ENCODE measurements at places on chromosomes 13 and 19. TPM values are rescaled to one million over a fixed set of nuclear protein-coding genes. Genes with fewer than 3 reads are reported as not detected.

Gene SPC24
- 16.3 TPM for total RNA-seq

Gene CYP2A6
- total RNA-seq = 0.27 TPM

Gene KLF1
- total RNA-seq = not detected

Gene CGB2
- 0.71 TPM for total RNA-seq

DNA sequence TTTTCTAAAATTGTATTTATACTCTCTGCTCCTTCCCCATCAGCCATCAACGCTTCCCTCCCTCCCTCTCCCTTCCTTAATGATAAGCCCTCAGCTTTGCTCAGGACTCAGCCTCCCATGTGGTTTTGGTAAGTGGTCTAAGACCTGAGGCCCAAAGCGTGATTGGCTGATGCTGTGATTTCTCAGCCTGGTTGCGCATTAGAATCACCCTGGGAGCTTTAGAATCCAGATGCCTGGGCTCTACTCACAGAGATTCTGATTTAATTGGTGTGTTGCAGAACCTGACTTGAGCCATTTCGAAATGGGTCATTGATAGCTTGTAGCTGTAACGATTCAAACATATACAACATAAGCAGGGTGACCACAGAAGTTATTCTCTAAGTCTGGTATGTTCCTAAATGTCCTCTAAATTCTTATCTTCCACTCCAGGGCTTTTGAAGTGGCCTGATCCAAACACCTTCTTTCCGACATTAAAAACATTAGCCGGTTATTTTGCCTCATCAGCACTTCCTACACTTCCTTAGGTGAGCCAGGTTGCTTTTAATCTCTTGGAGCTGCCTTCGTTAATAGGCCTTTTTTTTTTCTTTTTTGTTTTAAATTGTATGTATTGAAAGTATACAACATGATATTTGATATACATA, 60.6 kb downstream of the LRCH1 start:
- DNase-seq = no peak

DNA sequence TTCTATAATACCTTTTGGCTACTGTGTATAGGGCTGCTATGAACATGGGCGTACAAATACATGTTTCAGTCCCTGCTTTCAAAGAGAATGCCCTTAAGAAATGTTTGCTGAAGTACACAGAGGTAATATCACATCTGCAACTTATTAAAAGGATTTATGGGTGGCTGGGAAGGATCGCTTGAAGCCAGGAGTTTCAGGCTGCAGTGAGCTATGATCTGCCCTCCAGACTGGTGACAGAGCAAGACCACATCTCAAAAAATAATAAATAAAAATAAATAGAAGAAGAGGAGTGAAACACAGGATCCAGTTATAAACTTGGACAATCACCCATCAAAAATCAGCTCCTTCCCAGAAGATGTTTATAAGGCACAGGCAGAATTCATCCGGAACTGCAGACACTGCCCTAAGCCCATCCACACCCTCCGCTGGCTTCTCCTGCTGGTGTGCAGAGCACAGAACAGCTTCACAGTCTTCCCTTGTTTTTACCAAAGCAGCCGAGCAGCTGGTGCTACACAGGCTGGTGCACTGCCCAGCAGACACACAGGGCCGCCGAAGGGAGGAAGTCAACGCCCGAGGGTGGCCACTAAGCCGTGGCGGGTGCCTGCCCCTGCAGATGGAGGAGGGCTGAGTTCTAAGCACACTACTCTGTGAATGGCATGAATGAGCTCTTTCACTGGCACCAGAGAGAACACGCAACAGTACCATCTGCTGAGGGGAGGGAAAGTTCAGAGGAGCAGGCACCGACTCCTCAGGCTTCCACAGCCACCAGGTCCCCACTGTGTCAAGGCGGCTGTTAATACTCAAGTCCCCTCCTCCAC, 44.0 kb downstream of the BRD4 start:
- no peak for DNase-seq

- DNase-seq = no peak
Measured at GRCh38 chr19:30222992-30223865, 149.0 kb upstream of the ZNF536 start.

- DNase-seq = no peak
Measured at GRCh38 chr19:14402332-14403144, 16.6 kb downstream of the DDX39A start.

GRCh38 chr19:22735911-22736645, 47.9 kb downstream of the ZNF99 start:
- DNase-seq = no peak

GRCh38 chr13:20457670-20458069, 68.0 kb downstream of the CRYL1 start:
- DNase-seq = no peak

DNA sequence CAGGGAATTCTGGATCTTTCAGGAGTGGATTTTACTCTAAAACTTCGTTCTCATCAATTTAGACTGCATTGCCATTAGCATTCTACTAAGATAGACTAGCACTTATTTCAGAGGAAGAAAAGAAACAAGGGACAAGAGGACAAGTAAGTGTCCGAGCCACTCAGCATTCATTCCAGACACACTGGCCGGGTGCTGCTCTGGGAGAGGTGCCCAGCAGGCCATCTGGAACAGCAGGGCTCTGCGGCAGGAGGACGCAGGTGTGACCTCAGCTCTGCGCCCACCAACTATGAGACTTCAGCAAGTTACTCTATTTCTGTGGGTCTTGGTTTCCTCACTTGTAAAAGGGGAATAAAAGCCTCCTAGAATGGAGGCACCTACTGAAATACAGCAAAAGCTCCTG, 4.2 kb downstream of the EPS15L1 start:
- DNase-seq = no peak

DNA sequence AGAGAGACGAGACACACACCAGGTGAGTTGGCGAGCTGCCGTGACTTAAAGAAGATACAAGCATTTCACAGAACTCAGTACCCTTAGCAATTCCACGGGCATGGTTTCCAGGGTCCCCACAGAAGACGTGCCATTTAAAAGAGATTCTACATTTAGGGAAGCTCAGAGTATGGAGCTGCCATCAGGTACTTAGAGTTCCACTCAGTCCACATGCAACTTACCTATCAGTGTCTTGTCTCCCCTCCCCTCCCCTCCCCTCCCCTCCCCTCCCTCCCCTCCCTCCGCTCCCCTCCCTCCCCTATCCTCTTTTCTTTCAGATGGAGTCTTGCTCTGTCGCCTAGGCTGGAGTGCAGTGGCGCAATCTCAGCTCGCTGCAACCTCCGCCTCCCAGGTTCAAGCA, 12.2 kb downstream of the ZNF30 start:
- no peak for DNase-seq

GRCh38 chr13:54513254-54513653, 1484.6 kb downstream of the OLFM4 start:
- DNase-seq = no peak

DNA sequence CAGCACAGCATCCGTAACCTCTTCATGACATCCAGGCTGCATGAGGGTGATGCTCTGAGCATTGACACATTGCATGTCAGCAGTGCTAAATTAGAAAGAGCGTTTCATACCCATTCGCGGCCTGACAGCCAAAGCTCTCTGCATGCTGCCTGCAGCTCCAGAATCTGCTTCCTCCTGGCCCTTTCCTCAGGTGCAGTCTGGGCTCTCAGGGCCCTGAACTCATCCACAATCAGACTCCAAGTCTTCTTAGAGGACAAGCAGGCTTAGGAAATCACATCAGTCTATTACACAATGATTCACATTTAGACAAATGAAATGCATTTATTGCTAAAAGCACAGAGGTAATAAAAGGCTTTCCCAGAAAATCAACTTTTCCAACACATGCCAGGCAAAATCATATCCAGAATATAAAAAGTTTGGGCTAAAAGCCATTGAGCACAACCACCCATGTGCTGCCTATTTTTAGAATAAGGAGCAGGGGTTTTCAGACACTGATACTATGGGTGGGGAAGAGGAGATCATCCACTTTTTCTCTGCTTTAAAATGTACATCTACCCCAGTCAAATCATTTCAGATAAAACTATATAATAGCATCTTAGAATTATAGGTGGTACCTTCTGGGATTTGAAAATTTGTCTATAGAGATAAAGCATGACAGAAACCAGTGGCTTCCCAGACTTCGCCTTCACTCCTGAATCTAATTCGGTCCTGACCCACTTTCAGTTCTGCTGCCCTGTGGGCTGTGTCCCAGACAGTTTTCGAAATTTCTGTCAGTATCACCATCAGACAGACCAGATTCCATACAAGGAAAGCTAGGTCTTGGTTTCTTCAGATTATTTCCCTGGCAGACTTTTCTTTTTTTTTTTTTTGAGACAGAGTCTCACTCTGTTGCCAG, 109.3 kb downstream of the COL4A2 start:
- DNase-seq = no peak

GRCh38 chr19:10141973-10142372, 22.3 kb upstream of the EIF3G start:
- DNase-seq = no peak

GRCh38 chr19:6378486-6378885, 2.8 kb upstream of the PSPN start:
- DNase-seq = no peak

DNA sequence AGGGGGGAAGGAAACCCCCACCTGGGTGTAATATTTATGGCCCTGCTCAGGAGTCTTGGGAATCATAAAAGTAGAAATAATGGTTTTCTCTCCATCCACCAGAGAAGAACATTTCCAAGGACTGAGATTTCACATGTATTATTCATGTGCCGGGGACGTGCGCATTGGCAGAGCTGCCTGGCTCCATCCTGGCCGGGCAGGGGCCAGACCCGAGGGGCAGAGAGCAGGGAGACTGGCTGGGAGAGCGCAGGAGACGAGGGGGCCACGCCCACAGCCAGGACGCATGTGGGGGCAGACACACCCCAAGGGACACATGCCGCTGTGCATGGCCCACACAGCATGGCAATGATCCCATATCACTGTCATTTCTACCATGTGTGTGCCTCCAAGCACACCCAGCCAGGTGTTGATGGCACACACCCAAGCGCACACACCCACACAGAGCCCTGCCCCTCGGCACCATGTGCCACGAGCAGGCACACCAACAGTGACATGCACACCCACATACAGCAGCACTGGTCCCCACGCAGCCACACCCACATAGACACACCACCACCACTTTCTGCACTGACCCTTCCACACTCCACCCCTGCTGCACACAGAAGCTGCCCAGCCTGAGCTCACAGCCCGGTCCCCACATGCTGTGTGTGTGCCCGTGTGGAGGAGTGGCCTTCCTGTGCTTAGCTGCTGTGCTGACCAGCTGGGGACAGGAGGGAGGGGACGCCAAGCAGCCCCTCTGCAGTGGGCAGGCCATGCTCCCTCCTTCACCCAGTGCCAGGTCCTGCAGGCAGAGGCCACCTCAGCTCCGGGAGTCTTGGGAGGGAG, 39.3 kb downstream of the CEBPG start:
- no peak for DNase-seq

- no peak for DNase-seq
Measured at GRCh38 chr19:53865918-53866864, 1.5 kb upstream of the MYADM start.

- no peak for DNase-seq
Measured at GRCh38 chr19:51926426-51926783, 867 bp upstream of the ZNF613 start.

DNA sequence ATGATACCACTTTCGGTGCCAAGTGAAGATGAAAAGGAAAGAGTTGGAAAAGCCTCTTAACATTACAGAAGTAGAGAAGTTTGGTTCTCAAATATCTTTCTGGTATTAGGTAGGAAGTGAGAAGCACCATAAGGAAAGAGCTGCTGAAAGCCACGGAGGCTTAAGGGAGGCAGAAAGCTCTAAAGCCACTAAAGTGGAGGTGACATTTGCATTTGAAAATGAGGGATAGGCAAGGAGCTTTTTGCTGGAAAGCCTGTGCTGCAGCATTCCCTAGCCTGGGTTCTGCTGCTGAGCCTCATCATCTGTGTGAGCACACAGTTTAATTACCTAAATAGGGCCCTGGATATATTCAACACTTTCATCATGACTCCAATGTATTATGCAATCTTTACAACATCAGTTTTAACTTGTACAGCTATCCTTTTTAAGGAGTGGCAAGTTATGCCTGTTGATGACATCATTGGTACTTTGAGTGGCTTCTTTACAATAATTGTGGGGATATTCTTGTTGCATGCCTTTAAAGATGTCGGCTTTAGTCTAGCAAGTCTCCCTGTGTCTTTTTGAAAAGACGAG, 315.4 kb downstream of the RBM26 start:
- DNase-seq = no peak

Measured in mesothelial cell of epicardium (in vitro differentiated cells).